ENCODE measurements at places on chromosomes 3 and 15. TPM values are rescaled to one million over a fixed set of nuclear protein-coding genes. Genes with fewer than 3 reads are reported as not detected.

Gene CX3CR1
- total RNA-seq = under 0.01 TPM

Gene ADIPOQ
- under 0.01 TPM for total RNA-seq

DNA sequence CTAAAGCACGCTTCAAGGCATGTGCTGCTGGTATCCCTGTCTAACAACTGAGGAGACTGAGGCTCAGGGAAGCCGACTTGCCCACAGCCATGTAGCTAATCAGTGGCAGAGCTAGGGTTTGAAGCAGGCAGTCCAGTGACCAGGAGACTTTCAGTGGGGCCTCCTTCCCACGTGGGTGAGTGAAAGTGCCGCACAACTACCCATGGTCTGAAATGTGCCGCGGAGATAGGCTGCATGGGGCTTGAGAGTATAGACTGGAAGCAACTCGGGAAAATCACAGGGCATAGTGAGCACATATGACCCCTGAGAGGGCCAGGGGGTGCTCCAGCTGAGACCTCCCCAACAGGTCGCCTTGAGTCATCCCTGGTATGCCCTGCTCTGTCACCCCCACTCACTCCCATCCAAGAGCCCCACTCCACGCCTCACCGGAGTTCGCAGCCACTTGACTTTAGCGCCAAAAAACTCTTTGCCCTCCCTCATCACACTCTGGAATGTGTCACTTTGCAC is 19.1 kb downstream of the FAM174B start:
- no peak for DNase-seq

DNA sequence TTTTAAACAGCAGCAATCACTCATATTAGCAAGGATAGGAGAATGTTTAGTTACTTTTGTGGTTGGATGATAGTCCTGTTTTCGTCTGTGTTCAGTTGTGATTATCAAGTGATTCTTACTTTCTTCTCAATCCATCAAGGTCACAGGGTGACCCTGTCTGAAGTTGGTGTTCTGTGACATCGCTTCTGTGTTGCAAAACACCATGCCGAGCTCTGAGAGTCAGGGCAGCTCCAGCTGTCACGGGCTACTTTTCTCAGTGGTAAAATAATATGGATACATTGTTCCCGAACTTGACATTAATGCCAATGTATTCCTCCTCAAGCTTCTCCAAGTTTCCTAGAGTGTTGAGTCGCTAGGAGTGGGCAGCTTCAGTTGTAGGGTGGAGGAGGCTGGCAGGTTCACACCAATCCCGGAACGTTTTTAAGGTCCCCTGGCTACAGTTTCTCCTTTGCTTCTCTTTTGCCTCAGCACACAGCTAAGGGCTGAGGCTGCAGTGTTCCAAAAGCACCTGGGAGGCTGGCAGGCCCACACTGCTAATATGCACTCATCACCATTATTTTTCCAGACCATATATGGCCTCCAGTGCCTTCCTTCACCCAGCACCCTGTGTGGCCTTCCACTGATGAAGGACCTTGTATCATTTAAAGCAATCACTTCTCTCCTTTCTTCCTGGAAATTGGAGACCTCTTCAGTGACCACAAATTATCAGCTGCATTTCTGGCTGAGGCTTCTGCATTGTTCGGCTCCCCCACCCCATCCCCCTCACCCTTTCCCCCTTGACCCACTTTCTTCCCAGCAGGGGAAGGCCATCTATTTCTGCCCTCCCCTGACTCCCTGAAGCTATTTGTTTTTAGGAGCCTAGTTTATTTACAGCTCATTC is 25.8 kb downstream of the COLQ start:
- peak; percentile 59 for DNase-seq

GRCh38 chr3:168820810-168821415 is 725.2 kb upstream of the GOLIM4 start:
- no peak for DNase-seq

DNA sequence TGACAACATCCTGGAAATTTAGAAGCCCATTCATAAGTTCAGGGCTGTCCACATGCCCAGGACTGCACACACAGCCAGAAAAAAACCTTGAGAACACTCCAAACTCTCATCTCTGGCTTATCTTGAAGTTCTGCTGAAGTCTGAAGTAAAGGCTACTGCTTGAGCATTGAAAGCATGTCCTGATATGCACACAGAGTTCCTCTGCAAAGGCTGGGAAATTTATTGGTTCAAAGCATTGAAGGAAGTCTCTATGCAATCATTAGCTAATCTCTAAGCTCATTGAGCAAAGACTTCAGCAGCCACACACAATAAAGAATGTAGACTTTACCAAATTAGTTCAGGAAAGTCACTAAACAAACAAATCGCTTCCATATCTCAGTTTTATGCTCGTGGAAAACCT is 162.0 kb upstream of the STT3B start:
- DNase-seq = no peak

Gene DNAH1
- total RNA-seq = 8.7 TPM

Gene MFGE8
- total RNA-seq = 209 TPM

Gene ITIH3
- under 0.01 TPM for total RNA-seq

- no peak for DNase-seq
Measured at GRCh38 chr15:98221144-98221543, 260.6 kb downstream of the ARRDC4 start.

Gene ACP3
- total RNA-seq = under 0.01 TPM

DNA sequence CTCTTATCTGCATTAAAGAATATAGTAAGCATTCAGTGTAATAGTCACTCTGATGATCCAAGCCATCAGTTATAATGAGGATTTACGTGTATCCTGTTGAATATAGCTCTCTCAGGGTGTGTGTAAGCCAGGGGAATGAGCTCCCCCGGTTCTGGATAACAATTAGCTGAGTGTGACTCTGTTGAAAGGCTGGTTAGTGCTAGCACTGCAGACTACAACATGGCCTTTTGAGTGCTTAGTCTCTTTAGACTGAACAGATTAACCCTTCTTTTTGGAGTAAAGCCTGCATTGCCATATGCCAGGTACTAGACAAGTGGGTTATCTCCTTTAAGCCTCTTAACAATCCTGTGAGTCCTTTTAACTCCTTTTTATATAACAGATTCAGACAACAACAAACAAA is 119.5 kb downstream of the TMEM108 start:
- DNase-seq = no peak

- DNase-seq = peak; percentile 95
Measured at GRCh38 chr15:51093839-51094605, 684 bp downstream of the TNFAIP8L3 start.

GRCh38 chr15:56586206-56586605 is 121.3 kb upstream of the MNS1 start:
- DNase-seq = no peak

DNA sequence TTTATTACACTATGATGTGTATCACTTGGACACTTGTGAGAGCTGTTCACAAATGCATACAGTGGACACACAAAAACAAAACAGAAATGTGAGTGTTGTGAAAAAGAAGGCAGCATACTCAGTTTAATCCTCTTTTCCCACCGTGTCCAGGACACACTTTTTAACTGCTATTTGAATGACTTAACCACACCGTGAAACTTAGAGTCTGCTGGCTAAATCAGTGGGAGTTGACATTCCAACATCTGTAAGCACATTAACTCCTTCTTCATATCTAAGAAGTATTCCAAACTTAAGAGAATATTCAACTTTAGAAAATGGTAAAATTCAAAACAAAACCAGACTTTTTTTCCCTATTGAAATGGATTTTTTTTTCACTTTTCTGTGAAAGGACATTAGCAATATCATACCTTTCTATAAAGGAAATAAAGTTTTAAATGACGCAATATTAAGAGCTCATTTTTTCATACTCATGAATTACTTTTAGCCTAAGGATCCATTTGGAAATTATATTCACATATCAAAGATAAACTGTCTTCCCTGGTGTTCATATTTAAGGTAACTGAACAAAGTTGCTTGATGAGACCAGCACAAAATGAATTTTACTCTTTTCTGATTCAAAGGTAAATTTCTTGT is 316.6 kb downstream of the RBMS3 start:
- DNase-seq = no peak

Gene GOLGA8T
- total RNA-seq = not detected

GRCh38 chr15:58410353-58410752 is 21.4 kb upstream of the LIPC start:
- DNase-seq = no peak

Gene EPHB1
- 0.36 TPM for total RNA-seq

DNA sequence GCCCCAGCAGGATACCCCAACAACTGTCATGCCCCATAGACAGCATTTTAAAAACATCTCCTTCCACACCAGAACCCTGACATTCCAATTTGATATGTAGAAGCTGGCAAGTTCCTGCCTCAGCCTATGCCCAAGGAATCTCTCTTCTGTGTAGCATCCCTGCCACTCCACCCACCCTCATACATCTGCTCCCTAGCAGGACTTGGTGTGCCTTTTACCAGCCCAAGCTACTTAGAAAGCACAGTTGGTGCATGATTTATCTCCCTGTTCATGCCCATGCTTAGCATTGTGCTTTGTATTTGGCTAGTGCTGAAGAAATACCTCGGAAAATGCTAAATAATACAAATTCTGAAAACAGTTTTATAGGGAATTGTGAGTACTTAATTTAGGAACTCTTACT is 236.9 kb upstream of the HES1 start:
- no peak for DNase-seq

- DNase-seq = peak; percentile 51
Measured at GRCh38 chr3:14297784-14298236, 104.6 kb upstream of the SLC6A6 start.

- DNase-seq = no peak
Measured at GRCh38 chr3:135860761-135861160, 104.8 kb upstream of the PPP2R3A start.

Gene TNNC1
- total RNA-seq = 0.36 TPM

- DNase-seq = no peak
Measured at GRCh38 chr3:151625086-151625485, 108.6 kb upstream of the AADACL2 start.

GRCh38 chr3:184690192-184690883 is 21.5 kb downstream of the MAGEF1 start:
- no peak for DNase-seq

DNA sequence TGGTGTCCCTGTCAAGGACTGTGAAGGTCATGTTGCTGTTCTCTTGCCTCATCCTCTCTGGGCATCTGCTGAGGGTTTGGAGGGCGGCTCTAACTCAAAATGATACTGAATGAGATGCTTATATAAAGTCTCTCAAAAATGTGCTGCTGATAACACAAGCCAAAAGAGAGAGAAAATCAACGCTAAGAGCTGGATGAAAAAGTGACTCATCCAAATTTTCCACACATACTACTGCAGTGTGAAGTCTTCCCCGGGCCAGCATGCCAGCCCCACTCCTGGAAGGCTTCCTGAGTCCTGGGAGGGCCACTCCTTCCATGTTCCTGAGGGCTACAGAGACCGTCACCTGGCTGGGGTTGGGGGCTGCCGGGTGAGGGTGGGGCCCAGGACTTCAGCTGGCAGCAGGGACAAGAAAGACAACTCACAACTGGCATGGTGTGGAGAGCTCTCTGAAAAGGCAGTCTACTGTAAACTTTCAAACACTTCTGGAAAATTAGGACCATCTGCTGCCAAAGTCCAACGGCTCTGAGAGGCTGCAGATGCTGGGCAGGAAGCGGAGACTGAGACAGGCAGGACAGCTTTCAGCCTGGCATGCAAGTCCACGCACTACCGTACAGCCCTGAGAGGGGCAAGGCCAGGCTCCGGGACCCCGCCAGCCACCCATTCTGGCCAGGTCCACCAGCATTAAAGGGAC is 200.3 kb downstream of the ADAMTS17 start:
- no peak for DNase-seq

GRCh38 chr3:131564812-131565211 is 62.0 kb upstream of the MRPL3 start:
- no peak for DNase-seq

Gene GOLGA6L7
- not detected for total RNA-seq

GRCh38 chr3:50272911-50273688 is 4.2 kb downstream of the SEMA3B start:
- DNase-seq = peak; percentile 99

- peak; percentile 59 for DNase-seq
Measured at GRCh38 chr3:150721285-150722130, 17.8 kb upstream of the ERICH6 start.

DNA sequence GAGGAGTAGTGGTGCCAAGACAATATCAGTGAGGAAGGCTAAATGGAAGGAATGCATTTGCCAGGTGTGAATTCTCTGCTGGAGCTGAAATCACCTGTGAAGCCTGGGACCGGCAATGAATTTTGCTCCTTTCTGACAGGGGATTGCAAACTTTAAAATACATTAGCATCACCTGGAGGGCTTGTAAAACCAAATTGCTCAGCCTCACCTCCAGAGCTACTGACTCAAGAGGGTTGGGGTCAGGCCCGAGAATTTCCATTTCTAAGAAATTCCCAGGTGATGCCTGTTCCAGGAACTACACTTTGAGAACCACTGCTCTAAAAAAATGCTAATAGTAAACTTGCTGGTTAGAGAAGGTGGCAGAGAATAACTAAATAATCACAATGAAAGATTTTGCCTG is 445.6 kb upstream of the RBMS3 start:
- no peak for DNase-seq

GRCh38 chr3:181454451-181455027 is 257.2 kb upstream of the SOX2 start:
- DNase-seq = no peak

GRCh38 chr3:182392182-182392937 is 400.9 kb upstream of the ATP11B start:
- no peak for DNase-seq

DNA sequence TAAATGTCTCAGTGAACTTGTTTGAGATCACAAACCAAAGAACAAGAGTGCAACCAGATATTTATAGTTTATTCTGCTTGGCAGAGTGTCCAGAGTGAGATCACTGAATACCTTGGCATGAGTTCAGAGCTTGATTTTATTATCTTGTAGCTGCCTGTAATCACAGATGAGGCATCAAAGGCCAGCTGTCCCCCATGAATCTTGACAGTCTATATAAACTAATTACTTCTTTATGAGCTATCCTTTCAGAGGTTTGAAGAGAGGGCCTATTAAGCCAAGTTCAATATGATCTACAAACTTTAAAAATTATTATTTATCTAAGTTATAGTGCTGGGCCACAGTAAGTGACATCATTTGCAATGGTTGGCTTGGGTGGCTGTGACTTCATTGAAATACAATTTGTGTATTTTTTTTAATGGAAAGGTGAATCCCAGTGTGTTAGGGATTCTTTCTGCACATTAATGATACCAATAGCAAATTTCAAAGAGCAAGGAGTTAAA is 251.5 kb downstream of the CLSTN2 start:
- no peak for DNase-seq

Gene FBLN2
- total RNA-seq = 54.6 TPM

GRCh38 chr15:73389971-73390544 is 21.3 kb upstream of the HCN4 start:
- DNase-seq = no peak

DNA sequence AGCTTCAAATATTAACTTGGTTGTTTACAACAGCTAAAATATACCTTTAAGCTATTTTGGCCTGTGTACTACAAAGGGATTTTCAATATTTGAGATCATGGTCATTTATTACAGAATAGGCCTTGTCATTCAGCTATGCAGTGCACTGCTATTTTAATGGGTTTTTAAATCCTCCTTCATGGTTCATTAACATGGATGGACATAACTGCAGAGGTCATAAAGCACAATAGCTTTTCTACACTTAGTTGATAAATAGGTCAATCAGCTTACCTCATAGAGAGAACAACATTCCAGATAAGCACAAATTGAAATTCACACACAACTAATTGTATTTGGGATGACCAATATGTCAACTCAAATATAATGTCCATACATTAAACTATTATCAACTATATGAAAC is 403.7 kb downstream of the CNTN3 start:
- DNase-seq = no peak

GRCh38 chr3:149881879-149882278 is 68.9 kb downstream of the RNF13 start:
- DNase-seq = no peak

Gene OR5K2
- total RNA-seq = not detected

Gene SCG5
- total RNA-seq = 9.0 TPM

GRCh38 chr3:141129541-141130011 is 78.4 kb downstream of the SPSB4 start:
- DNase-seq = no peak

- no peak for DNase-seq
Measured at GRCh38 chr15:94924971-94925598, 693.7 kb downstream of the MCTP2 start.
